ENCODE measurements at places on chromosomes 7 and 10. TPM values are rescaled to one million over a fixed set of nuclear protein-coding genes. Genes with fewer than 3 reads are reported as not detected.

Gene ASB4
- polyA plus RNA-seq = 0.11 TPM

Gene FBXL13
- polyA plus RNA-seq = 2.3 TPM

- DNase-seq = no peak
Observed at GRCh38 chr7:82823073-82823472, 339.6 kb downstream of the PCLO start.

Gene CHST3
- polyA plus RNA-seq = 19.9 TPM
